ENCODE measurements at places on chromosomes 1 and 21.

GRCh38 chr1:18629659-18630510 is 761 bp upstream of the PAX7 start:
- no peak for DNase-seq

DNA sequence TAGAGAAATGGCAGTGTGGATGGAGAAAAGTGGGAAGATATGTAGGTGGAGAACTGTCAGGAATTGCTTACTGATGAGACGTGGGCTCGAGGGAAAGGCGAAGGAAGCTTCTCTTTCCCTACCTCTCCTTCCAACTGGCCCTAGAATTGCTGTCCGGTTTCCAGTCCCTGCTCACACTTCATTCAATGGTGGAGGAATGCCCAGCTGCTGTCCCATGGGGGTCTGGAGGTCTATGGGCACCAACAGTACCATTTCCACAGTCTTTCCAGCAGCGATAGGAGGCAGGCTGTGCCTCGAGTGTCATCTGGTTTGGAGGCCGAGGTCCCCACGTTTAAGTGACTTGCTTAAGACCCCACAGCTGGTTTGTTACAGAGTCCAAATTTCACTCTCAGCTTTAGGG is 31.5 kb upstream of the CD1D start:
- no peak for DNase-seq

GRCh38 chr1:48043622-48044021 is 46.4 kb upstream of the TRABD2B start:
- no peak for DNase-seq

- DNase-seq = peak; percentile 80
These were observed 268.9 kb downstream of the HHAT start for GRCh38 chr1:210597555-210598134.

- no peak for DNase-seq
These were observed 457.2 kb upstream of the RUNX1 start for GRCh38 chr21:35506352-35506751.

DNA sequence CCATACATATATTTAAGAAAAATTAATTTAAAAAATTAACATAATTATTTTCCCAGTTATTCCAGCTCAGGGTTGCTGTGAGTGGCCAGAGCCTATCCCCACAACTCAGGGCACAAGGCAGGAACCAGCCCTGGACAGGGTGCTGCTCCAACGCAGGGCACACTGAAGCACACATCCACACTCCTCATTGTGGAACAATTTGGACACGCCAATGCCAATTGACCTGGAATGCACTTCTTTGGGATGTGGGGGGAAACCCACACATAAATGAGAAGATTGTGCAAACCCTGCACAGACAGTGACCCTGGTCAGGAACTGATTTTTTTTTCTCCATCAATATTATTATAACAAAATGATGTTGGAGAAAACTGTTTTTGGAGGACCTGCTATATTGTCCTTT is 23.4 kb downstream of the SAMSN1 start:
- DNase-seq = no peak

GRCh38 chr1:60727552-60727951 is 354.8 kb upstream of the NFIA start:
- no peak for DNase-seq

GRCh38 chr1:8701794-8702471 is 115.5 kb downstream of the RERE start:
- peak; percentile 15 for DNase-seq

- no peak for DNase-seq
These were observed 61.4 kb upstream of the FMN2 start for GRCh38 chr1:240030236-240030635.

DNA sequence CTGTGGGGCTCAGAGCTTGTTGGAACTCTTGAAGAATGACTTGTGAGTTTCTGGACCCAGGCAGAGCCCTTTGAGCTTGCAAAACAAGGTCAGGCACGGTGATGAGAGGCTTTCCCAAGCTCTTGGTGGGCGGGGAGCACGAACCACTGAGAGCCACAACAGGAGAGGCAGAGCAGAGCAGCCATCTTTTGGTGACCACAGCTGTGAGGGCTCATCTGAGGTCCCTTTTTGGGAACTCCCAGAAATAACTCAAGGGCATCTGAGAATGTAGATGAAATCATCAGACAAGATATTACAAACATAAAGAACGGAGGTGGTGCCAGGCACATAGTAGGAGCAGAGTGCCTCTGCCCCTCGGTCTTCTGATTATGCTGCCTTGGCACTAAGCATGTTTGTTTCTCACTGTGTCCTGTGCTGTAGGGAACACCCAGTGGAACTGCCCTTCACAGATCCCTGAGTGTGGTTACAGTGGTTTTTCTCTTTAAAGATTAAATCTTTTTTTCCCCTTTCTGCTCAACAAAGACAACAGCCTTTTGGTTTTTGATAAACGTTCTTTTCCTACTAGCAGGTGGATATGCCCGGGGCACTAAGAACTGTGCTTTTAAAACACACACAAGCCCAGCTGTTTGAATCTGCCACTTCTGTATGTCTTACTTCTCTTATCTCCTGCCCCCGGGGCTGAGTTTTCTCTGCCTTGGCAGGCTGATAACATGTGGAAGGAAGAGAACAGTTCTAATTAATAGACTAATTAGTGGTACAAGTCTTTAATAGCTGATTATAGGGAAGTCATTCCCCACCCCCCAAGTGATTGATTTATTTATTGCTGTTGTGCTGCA is 37.7 kb downstream of the CD34 start:
- peak; percentile 86 for DNase-seq

- no peak for DNase-seq
These were observed 360.7 kb downstream of the CAMTA1 start for GRCh38 chr1:7145947-7146346.

GRCh38 chr1:59089922-59090457 is 206.9 kb upstream of the FGGY start:
- no peak for DNase-seq

DNA sequence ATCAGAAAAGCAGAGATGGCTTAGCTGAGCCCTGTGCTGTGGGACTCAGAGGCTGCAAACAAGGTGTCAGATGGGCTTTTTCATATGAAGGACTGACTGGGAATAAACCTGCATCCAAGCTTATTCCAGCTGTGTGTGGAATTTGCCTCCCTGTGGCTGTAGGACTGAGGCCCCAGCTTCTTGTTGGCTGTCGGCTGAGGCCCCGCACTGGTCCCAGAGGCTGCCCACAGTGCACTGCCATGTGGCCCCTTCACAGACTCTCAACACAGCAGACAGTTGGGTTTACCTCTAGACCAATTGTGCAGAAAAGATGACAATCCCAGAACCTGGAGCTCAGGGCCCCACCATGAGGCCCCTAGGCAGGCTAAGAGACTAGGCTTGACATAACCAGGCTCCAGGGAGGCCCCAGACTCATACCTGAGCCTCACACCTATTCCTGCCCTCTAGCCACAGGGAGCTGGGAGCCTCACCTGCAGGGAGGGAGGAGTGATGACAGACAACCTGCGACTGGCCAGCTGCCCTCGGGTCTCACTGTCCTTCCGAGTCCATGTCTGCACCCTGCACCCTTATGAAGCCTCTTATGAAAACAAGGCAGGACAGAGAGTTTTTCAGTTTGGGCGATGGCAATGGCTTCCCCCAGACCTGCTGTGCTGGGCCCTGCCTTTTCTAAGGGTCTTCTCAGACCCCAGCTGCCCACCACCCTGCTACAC is 615.5 kb downstream of the NPHP4 start:
- no peak for DNase-seq

- DNase-seq = no peak
These were observed 30.2 kb downstream of the LDLRAP1 start for GRCh38 chr1:25573591-25573930.

- no peak for DNase-seq
These were observed 920.1 kb downstream of the LTN1 start for GRCh38 chr21:28072601-28073000.

DNA sequence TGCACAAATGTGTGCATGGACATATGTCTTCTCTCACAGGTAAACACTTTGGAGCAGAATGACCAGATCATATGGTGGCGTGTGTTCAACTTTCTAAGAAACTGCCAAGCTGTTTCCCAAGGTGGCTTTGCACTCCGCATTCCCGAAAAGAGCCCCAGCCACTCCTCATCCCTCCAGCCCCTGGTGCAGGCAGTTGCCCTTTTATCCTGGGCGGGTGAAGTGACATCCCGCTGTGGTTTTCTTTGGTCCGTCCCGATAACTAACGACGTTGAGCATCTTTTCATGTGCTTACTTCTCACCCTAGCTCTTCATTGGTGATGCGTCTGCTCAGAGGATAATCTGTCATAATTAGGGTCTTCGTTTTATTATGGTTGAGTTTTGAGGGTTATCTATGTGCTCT is 612.5 kb downstream of the MATN1 start:
- no peak for DNase-seq

DNA sequence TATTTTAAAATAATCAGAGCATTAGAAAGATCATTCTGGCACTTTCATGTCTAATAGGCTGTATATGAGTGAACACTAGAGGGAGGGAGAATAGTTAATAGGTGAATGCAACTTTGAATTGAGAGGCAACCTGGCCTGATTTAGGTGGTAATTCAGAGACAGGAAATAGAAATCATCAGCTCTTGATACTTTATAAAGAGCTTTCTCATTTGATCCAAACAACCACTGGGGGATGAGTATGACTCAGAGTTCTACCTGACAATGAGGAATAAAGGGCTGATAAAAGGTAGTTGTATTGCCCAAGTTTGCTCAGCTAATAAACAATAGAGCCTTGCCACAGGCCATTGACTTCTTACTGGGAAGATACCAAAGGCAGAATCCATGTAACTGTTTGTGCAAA is 5.2 kb upstream of the FAM89A start:
- DNase-seq = no peak

- DNase-seq = no peak
These were observed 127.8 kb downstream of the TBX19 start for GRCh38 chr1:168408539-168408865.

DNA sequence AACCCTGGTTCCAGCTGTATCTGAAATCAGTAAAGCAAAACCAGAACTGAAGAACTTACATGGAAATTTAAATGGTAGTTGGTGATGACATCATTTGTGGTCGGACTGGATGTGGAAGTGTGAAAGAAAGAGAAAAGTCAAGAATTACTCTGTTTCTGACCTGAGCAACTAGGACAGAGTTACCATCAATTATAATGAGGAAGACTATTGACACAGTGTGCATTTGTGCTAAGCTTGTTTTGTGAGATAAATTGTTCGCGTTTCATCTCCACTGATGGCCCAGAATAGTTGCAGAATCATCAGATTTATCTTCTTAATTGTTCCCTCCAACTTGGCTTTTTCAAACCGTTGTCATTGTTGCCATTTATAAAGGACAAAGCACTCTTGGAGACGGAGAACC is 410.6 kb upstream of the DEPDC1 start:
- DNase-seq = peak; percentile 90

- DNase-seq = no peak
These were observed 17.4 kb downstream of the WDR4 start for GRCh38 chr21:42861848-42862400.

DNA sequence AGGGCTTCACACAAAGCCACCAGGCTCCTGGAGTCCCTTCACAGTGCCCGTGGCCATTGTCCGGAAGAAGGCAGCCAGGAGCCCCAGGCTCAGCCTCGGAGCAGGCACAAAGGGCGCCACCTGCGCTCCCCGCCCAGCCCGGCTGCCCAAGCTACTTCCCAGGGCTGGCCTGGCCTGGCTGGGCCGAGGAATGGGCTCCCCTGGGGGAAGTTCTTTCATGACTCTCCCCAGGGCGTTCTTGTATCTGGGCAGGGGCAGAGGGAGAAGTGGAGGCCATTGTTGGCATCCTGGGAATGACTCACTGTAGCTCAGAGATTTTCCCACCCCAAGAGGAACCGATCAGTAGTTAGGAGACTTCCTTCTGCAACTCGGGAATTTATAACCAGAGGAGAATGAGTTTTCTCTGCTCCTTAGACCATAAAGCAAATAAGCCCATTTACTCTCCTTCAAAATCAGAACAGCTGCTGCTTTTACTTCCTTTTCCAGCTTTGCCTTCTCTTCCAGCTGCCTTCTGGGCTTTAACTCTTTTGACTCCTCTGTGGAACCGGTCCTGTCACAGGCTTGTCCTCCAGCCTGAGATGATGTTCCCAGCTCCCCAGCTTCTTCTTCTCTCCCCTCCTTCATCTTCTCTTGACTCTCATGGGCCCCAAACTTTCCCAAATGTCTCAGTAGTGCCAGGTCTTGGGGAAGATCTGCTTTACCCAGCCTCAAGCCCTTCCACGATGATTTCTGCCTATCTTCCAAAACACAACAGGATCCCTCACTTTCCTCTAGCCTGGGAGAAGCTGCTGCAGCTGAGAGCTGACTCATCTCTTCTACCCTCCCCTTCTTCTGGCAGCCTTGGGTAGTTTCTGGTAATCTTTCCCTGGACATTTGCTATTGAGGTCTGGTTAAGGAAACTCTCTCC is 118.7 kb upstream of the CD34 start:
- no peak for DNase-seq

- DNase-seq = no peak
These were observed 34.0 kb upstream of the ABCA4 start for GRCh38 chr1:94154989-94155388.
